T1000 (cell line): ENCODE measurements at places on chromosomes 5 and 9.

GRCh38 chr5:5512543-5512942, 90.1 kb downstream of the ICE1 start:
- no peak for DNase-seq

- DNase-seq: no peak
These were observed 211.9 kb downstream of the NXNL2 start for GRCh38 chr9:88746743-88747398.

- no peak for DNase-seq
These were observed 82.0 kb upstream of the HAPLN1 start for GRCh38 chr5:83802686-83803085.

GRCh38 chr9:124137944-124138335, 119.8 kb upstream of the NEK6 start:
- DNase-seq: no peak

- no peak for DNase-seq
These were observed 50.6 kb downstream of the SHB start for GRCh38 chr9:38018241-38018957.

- DNase-seq: no peak
These were observed 12.1 kb upstream of the TNFAIP8 start for GRCh38 chr5:119343766-119344165.

DNA sequence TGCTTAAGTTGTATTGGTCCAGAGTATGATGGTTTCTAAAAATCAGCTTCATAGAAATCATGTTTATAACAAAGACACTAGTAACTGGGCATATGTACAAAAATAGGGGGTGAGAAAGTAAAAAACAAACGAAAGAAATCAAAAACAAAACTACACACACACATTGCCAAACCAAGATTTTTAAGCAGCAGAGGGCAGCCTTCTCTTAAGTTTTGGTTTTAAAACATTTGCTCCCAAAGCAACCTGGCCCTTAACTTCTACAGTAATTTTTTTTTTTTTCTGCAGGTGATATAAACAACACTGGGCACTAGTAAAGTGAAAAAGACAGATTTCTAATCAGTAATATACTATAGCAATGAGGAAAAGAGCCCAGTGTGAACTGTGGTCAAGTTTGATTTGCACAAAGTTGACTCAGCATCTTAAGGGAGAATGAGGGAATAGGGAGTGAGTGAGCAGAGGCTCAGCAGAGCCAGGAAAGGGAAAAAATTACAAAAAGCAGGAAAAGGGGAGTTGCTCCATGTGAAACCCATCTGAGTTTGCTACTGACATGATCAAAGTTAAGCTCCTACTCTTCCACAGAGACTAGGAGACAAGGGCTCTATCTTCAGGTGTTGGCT, 13.4 kb upstream of the GAPT start:
- DNase-seq: no peak

- DNase-seq: no peak
These were observed 94.5 kb downstream of the TMC1 start for GRCh38 chr9:72615931-72616330.

DNA sequence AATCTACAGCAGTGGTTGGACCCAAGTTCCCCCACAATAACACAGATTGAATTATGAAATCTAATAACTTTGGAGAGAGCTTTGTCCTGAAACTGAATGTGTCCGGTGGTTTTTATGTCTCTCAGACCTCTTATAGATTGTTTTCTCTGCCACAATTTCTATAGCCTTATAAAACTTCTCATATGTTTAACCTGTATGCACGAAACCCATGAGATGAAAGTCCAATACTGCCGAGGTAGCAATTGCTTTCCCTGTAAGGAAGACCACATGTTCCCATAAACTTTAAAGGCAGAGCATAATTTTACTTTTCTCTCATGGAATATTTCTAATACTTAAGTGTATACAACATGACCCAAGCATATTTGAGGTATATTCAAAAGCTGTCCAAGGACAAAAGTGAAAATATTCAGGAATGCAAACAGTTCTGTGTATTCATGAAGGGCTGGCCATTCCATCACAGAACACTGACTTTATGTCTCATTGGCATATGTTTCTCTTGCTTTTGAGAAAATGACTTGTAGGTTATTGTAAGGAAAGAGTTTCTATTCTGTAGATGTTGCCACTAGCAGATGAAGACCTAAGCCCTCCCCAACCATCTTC, 94.4 kb upstream of the TLE4 start:
- DNase-seq: no peak

DNA sequence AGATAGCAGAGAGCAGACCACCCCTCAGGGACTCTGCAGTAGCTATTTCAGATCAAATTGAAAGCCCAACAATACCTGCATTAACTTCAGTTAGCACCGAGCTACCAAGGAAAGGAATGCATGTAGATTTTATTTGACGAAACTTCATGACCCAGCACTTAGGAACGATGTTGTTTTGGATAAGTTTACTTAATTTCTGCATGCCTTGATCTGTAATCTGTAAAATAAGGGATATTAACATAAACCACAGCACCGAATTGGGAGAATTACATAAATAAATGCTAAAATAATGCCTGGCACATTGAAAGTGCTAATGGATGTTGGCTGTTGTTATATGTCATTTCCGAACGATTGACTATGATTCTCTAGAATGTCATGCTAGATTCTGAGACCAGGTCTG, 435.8 kb upstream of the CLINT1 start:
- DNase-seq: no peak

- DNase-seq: no peak
These were observed 15.4 kb downstream of the SERINC5 start for GRCh38 chr5:80240368-80240986.

GRCh38 chr5:126464016-126464415, 40.8 kb downstream of the GRAMD2B start:
- no peak for DNase-seq
